ENCODE measurements at places on chromosomes 5 and 9.

DNA sequence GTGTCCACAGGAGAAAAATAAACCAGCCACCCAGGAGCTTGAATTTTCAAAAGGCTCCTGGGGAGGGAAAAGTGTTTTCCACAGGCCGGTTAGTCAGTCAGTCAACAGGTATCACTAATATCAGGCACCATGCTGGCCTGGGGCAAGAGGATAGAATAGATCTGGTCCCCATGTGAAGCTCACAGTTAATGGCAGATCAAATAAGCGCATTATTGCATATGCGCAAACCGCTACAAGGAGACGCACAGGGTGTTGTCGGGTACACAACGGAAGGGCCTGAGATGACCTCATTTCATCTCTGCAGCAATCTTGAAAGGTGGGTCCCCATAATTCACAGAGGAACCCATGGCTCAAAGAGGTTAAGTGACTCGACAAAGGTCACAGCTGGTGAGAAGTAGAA is 260.7 kb downstream of the CRB2 start:
- DNase-seq, result no peak

DNA sequence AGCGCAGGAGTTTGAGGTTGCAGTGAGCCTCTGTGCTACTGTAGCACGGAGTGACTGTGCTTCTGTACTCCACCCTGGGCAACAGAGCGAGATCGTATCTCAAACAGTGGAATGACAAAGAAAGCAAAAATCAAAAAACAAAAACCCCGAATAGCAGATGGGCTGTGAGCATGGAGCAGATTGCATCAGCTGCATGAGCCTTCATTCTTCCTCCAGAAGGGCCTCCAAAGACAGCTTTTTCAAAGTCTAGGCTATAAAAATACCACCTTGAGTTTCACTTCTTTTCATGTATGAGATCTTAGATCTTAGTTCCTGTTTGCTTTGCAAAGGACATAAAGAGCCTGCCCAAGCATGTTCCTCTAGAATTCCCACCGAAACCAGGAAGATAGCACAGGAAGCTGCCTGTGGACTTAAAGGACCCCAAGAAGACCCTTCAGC is 15.0 kb upstream of the HSPB3 start:
- peak; percentile 55 for DNase-seq

- peak; percentile 60 for DNase-seq
These were observed 116.0 kb downstream of the TENT4A start for GRCh38 chr5:6829150-6829784.

GRCh38 chr5:148949841-148950470 is 112.9 kb downstream of the SH3TC2 start:
- DNase-seq, result no peak

DNA sequence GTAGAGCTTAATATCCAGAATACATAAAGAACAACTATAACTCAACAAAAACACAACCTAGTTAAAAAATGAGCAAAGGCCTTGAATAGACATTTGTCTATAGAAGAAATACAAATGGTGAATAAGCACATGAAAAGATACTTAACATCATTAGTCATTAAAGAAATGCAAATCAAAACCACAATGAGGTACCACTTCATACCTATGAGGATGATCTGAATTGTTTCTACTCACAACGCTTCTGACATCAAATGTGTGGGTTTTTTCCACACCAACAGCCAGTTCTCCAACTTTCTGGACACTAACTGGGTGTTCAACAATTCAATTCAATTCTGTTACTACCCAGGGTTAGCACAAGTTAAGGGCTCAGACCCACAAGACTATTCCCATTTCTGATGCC is 22.0 kb downstream of the SREK1IP1 start:
- no peak for DNase-seq

GRCh38 chr9:36398745-36399144 is 1.3 kb downstream of the RNF38 start:
- DNase-seq, result no peak

DNA sequence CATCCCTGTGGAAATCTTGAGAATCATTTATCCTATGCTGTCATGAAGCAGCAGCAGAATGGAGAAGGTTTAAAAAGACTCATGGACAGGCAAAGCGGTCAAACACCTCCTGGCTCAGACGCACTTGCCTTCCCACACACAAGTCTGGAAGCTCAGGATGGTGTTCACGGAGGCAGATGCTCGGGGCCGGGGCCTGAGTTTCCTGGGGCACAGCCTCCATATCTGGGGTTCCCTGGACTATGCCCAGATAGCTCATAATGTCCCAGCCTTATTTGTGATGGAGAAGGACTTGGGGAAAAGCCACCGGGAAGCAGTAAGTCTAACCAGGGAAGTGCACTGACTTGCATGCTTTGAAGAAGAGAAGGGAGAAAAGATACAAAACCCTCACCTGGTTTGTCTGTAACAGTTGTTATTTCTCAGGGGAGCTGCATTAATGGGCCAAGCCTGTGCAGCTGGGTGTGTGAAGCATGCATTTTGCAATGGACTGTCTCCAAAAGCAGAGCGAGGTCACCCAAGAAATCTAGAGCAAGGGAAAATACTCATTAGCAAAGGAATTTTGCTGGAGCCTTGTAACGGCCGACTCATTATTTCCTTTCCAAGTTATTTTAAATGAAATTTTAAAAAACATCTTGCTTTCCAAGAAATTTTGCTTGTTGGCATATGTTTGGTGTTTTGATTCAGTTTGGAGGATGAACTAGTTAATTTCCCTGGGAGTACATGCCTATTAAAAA is 3.4 kb downstream of the S1PR3 start:
- no peak for DNase-seq

DNA sequence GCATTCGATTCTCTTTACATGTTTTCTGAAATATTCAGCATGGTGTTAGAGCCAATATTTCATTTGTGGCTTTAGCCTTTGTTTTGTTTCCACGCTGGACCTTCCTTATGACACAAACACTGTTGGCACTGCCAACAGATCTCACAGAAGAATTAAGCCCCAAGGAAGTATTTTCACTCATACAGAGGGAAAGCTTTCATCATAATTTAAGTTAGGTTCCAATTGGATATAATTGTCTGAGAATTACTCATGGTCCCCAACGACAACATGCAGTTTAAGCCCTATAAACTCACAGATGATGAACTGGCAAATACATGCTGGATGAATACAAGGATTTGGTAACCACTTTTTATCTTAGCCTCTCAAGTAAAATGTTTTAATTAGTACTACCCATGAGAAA is 259.5 kb downstream of the EBF1 start:
- no peak for DNase-seq
